ENCODE measurements at places on chromosomes 2 and 18.

DNA sequence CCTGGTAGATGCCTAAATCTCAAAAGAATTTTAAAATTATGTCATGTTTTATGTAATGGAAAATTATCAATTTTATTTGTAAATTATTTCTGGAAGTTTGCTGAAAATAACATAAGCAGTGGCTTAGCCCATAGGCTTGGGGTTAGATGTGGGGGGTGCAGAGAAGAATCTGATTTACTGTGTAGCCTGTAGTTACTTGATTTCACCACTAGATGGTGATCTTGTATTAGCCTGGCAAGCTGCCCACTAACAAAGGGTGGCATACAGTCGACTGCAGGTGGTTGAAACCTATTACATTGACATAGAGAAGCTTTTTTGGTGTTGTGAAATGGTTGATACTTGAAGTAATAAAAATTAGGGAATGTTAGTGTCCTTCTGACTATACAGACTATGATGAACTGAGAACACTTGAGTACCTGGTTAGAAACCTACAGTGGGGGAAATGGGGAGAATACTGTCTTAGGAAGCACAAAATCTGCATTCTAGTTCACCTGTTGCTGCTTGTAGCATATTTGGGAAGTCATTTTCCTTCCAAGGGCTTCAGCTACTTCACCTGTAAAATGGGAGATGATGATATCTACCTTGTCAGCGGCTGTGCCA is 191.0 kb upstream of the LHCGR start:
- peak; percentile 74 for DNase-seq

GRCh38 chr2:19312949-19313348 is 45.5 kb downstream of the OSR1 start:
- DNase-seq = peak; percentile 33

DNA sequence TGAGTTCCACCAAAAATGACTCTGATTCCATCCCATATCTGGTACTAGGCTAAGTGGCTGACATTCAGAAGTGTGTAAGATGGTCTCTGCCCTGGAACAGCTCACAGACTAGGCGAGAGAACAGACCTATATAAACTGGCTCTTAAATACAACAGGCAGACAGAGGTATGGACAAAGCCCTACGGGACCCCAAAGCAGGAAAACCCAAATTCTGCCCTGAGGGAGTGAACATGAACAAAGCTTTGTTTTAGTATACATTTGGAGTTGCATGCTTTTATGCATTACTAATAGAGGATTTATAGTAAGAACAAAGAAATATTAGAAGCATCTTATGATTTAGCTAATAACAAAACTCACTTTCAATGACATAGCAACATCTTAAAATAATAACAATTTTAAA is 25.1 kb downstream of the GDF7 start:
- DNase-seq = no peak

DNA sequence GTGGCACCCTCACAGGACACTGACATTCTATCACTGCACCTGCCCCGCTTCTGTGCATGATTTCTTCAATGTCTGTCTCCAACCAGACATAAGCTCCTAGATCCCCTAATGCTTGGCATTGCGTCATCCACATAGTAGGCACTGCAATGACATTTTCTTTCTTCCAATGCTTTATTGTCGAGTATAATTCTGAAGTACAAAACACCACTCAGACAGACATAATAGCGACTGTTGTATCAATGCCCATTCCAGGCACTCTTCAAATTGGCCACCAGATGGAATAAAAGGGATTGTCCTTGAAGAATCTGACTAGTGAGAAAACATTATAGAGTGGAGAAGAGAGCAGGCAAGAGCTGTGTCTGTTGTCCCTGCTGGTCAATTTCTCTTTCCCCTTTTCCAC is 89.0 kb downstream of the LPIN1 start:
- no peak for DNase-seq

DNA sequence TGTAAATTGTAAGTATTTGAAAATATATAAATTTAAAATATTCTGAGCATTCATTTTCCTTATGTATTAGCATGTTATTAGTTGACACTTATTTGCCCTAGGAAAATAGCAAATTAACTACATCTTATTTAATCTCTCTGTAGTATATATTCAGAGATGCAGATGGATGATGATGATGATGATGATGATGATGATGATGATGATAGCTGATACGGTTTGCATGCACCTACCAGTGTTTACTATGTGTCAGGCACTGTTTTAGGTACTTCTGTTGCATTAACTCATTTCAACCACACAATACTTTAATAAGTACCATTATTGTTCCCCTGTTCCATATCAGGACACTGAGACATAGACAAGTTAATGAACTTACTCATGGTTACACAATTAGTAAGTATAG is 191.4 kb upstream of the BOD1L2 start:
- DNase-seq = no peak

- DNase-seq = no peak
These were observed 44.2 kb upstream of the ITSN2 start for GRCh38 chr2:24404491-24404921.

- no peak for DNase-seq
These were observed 79.3 kb downstream of the TXNL1 start for GRCh38 chr18:56559044-56559443.

GRCh38 chr2:216350214-216350791 is 22.0 kb downstream of the MARCHF4 start:
- DNase-seq = no peak

DNA sequence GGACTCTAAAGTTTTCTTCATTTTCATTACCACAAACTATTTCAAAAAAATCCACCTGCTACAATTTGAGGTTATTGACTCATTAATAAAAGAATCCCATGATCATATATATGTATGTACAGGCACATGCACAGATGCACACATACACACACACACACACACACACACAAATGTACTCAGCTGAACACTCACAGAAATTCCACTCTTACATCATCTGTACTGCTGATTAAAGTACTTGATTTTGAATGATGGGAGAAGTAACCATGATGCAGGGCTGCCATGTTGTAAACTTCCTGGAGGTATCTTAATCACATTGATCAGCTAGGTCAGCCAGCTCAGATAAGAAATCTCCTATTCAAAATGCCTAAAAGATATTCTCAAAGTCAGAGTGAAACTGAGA is 1313.2 kb upstream of the NRXN1 start:
- no peak for DNase-seq

DNA sequence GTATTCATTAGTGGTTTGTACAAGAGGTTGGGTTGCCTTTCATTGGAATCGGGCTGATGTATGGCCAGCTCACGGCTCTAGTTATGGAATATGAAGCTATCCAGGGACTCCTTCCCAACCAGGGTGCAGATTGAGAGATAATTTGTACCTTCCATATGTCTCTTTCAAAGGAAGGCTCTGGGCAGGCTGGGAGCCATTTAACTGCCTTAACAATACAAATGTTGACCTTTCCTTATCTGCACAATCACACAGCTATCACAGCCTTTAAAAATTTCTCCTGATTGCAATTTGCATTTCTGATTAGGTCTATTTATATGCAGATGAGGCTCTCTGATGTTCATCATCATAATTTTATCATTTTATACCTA is 58.7 kb downstream of the MYO3B start:
- no peak for DNase-seq

DNA sequence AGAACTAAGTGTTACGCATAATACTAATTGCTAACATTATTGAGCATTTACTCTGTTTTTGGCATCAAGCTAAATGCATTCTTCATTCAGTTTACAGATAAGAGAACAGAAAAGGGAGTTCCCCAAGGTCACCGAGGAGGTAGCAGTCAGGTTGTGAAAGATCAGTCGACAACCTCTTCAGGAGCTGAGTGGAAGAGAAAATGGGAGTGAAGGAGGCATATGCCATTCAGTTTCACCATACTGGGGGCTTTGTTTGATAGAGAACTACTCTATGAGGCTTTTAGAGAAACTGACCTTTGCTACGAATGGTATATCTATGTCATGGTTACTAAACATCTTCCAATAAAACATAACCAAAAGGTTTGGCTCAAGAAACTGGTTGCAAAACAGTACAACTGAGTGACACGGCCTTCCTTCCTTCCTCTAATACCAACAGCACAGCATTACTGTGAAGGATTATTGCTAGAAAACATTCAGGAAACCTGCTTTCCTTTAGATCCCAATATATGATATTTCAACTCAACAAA is 112.1 kb downstream of the RBMS1 start:
- DNase-seq = no peak

GRCh38 chr2:75475976-75476375 is 84.8 kb downstream of the EVA1A start:
- DNase-seq = no peak

DNA sequence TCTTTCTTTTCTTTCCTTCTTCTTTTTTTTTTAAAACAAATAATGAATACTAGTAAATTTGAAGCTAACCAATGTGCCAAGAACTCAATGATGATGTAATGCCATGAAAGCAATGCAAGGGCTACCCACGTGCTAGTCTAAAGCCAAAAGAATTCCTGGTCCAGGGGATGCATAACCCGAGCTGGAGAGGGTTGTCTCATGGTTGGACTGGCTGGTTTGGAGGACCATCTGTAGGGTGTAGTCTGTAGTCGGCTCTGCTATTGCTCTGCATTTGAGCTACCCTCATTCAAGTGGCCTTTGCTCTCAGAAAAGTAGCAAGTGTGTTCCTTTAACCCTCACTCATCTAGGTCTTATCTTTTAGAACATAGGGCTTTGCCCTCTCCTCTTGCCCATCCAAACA is 469.6 kb upstream of the CELF4 start:
- no peak for DNase-seq

DNA sequence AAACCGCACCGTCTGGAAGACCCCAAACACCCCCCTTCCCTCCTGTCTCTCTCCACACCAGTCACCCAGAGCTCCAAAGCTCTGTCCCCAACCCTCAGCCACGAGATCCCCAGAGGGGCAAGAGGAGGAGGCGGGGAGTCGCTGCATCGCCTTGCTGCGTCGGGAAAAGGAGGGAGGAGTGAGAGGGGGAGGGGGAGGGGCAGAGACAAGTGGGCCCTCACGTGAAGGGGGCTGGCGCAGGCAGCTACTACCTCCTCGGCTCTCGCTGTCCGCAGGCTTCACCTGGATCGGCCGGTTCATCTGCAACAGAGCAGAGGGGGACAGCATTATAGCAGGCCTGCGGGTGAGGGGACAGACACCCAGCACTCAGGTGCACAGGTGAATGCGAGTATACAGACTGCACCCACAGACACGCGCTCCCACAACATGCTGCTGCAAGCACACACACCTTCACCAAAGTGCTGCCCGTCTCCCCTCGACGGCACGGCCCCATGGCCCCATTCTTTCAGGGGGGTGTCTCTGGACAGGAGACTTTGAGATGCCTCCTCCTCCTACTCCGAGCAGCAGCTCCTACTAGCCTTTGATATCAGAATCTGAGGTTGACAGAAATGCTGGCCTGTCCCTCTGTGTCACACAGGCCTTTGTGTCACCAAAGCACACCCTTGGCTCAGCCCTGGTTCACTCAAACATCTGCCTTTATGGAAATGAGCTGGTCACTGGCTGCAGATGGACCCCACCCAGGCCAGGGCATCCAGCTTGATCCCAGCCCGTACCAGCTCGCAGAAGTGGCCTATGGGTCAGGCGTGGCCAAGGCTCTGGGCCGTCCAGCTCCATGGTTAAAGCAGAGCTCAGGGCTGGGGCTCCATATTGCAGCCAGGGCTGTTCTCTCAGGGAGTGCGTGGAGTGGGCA is 243.8 kb downstream of the CELF4 start:
- DNase-seq = peak; percentile 34

- peak; percentile 53 for DNase-seq
These were observed 937 bp upstream of the LANCL1 start for GRCh38 chr2:210477496-210477895.

GRCh38 chr18:9792565-9793245 is 84.6 kb downstream of the RAB31 start:
- peak; percentile 64 for DNase-seq

- DNase-seq = peak; percentile 76
These were observed at the start of gene CYS1 for GRCh38 chr2:10079870-10080535. Gene CYS1, minus strand, starts transcription at chr2:10080411. Its CDS starts 188 bp downstream, at chr2:10080223.

- no peak for DNase-seq
These were observed 62.6 kb downstream of the KLF7 start for GRCh38 chr2:207103132-207103531.

DNA sequence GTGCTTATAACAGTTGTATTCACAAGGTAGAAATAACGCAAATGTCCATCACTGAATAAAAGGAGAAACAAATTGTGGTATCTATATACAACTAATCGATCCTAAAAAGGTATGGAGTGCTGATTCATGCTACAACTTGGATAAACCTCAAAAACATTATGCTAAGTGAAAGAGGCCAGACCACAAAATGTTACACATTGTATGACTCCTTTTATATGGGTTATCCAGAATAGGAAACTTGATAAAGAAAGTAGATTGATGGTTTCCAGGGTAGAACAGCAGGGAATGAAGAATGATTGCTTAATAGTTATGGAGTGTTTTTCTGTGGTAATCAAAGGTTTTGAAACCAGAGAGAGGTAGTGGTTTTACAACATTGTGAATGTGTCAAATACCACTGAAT is 432.2 kb upstream of the TRIB2 start:
- DNase-seq = no peak

DNA sequence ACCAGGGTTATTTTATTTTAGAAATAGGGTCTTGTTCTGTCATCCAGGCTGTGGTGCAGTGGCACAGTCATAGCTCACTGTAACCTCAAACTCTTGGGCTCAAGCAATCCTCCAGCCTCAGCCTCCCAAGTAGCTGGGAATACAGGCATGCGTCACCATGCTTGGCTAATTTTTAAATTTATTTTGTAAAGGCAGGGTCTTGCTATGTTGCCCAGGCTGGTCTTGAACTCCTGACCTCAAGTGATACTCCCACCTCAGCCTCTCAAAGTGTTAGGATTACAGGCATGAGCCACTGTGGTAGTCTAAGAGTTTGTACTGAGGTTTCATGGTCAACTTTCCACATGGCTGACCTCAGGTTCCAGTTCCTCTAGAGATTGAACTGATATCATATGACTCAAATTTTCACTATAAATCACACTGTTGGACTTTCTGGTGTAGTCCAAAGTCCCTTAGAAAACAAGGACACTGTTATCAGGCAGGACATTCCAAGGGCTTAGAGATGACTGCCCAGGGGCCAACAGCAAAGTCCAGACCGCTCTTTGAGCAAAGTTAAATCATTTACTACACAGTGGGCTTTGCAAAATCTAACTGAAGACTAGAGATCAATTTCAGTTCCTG is 82.0 kb upstream of the MEX3C start:
- no peak for DNase-seq

GRCh38 chr2:60285626-60286316 is 267.7 kb downstream of the BCL11A start:
- DNase-seq = no peak

DNA sequence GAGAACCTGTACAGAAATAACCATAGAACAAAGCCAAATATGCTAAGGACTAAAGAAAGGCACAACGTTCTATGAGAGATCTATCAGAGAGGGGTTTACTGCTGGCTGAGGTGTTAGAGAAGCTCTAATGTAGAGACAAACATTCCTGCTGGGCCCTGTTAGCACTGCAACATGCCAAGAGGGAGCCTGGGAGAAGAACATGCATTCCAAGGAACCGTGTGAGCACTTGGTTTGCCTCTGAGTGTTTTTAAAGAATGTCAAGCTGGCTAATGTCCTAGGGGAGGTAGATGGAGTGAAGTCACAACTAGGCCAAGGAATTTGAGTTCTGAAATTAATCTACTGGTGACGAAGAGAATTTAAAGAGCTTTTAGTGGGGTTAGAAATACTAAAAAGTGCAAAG is 384.3 kb upstream of the LYPD1 start:
- DNase-seq = peak; percentile 5

- no peak for DNase-seq
These were observed 247.8 kb upstream of the CWC22 start for GRCh38 chr2:180254872-180255271.

GRCh38 chr2:85441864-85442263 is 23.4 kb downstream of the SH2D6 start:
- DNase-seq = no peak

- DNase-seq = no peak
These were observed 19.2 kb downstream of the NEURL3 start for GRCh38 chr2:96485751-96486651.

- no peak for DNase-seq
These were observed 72.8 kb downstream of the SOWAHC start for GRCh38 chr2:109686921-109687320.
